ENCODE measurements at places on chromosomes 6 and 20. TPM values are rescaled to one million over a fixed set of nuclear protein-coding genes. Genes with fewer than 3 reads are reported as not detected.

GRM4 gene
- total RNA-seq, result not detected

GNMT gene
- 0.17 TPM for total RNA-seq

TBX18 gene
- 55.7 TPM for total RNA-seq

SLC32A1 gene
- not detected for total RNA-seq

CPNE5 gene
- 0.15 TPM for total RNA-seq

BMP6 gene
- 1.3 TPM for total RNA-seq

HLA-DQA1 gene
- total RNA-seq, result not detected

ABHD16B gene
- not detected for total RNA-seq

REM1 gene
- not detected for total RNA-seq

HCRTR2 gene
- not detected for total RNA-seq

RIMS4 gene
- total RNA-seq, result 0.17 TPM

DACT2 gene
- not detected for total RNA-seq

POU5F1 gene
- total RNA-seq, result 0.33 TPM

EYA2 gene
- total RNA-seq, result 1.5 TPM

CCN6 gene
- not detected for total RNA-seq

SLC24A3 gene
- not detected for total RNA-seq

DAAM2 gene
- 7.4 TPM for total RNA-seq

SLC17A2 gene
- not detected for total RNA-seq

OOEP gene
- total RNA-seq, result not detected

TINAG gene
- not detected for total RNA-seq

GABRR1 gene
- not detected for total RNA-seq

WFDC2 gene
- not detected for total RNA-seq

ULBP1 gene
- 0.44 TPM for total RNA-seq

PSORS1C2 gene
- total RNA-seq, result not detected

RHAG gene
- not detected for total RNA-seq

SMLR1 gene
- total RNA-seq, result not detected

MAP7 gene
- 2.0 TPM for total RNA-seq

BPIFB1 gene
- not detected for total RNA-seq

CEP43 gene
- 21.2 TPM for total RNA-seq

TMEM217 gene
- 1.8 TPM for total RNA-seq

ADGB gene
- total RNA-seq, result not detected

TOX2 gene
- 3.5 TPM for total RNA-seq

RPP21 gene
- total RNA-seq, result 52.3 TPM

PRRT1 gene
- 0.44 TPM for total RNA-seq

MUC21 gene
- not detected for total RNA-seq

Data from smooth muscle cell of trachea (primary cell).